ENCODE measurements at places on chromosomes 4 and X.

GRCh38 chrX:129609395-129609794 is 45.4 kb downstream of the APLN start:
- DNase-seq, result no peak

DNA sequence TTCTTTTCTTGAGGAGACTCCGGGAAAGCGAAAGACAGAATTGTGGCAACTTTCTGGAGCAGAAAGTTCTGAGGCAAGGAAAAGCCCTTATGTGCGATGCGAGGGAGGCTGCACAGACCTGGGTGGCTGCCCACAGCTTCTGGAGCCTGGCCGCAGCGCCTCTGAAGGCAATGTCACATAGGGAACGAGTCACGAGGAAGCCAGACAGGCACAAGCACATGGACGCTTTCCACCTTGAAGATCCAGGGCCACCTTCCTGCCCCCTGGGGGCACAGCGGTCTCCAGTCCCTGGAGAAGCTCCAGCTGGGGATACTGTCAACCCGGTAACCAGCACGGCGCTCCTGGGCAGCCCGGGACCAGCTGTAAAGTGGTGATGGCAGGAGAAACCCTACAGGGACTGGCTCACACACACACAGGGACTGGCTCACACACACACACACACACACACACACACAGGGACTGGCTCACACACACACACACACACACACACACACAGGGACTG is 69.8 kb downstream of the MTNR1A start:
- no peak for DNase-seq

DNA sequence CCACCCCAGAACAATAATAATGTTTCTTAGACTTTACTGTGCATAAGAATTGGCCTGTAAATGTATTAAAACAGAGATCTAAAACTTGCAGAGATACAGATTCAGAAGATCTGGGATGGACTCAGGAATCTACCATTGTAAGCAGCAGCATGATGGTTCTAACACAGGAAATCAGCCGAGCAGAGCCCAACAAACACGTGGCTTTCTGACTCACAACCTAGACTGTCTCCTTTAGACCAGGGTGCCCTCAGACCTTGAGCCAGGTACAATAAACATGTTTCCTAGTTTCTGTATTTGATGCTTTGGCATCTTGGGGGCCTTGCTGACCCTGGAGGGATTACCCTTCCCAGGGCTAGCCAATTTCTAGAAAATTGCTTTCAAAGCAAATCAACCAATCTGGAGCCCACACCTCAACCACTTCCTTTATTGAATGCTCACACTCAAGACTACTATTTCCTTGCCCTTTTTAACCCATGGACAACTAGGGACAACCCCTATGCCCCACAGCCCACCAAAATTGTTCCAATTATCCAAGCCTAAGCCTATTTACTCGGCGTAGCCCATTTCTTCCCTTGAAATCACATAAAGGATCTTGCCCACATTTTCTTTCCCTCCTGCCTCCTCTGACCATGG is 80.5 kb downstream of the TBC1D9 start:
- DNase-seq, result no peak

DNA sequence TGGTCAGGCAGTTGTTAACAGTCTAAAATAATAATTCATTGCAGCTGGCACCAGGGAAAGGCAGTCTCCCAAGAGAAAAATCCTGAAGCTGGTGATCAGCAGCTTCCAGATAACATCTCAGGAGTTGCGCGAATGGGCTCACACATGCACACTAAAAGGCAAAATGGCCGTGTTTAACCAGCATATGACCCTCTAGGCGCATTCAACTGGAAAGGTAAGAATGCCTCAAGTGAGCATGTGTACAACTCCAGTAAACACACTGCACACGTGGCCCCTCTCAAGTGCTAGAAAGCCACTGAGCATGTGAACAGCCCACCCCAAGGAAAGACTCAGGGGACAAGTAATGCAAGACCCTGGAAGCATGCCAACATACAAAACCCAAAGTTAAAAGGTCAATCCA is 33.1 kb downstream of the STPG2 start:
- no peak for DNase-seq

GRCh38 chr4:3468804-3469203 is 5.7 kb downstream of the DOK7 start:
- DNase-seq, result no peak

- DNase-seq, result no peak
Measured at GRCh38 chr4:69493515-69493914, 2.2 kb downstream of the UGT2B4 start.

DNA sequence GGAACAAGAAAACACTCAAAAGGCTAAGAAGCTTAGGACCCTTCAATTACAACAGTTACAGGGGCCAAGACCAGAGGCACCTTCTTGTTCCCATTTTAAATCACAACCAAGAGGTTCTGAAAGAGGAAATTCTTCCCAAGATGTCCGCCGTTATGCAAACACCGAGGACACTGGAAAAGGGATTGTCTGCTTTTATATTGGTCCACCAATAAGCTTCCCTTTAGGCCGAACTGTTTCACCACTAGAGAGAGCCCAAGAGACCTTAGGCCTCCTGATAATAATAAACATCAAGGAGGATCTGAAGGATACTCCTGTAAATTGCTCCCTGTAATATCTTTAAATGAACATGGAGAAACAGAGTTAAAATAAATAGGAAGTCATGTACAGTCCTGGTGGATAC is 92.6 kb upstream of the NLRP2B start:
- DNase-seq, result no peak

- DNase-seq, result no peak
Measured at GRCh38 chr4:83389756-83390505, 55.3 kb upstream of the HPSE start.

- no peak for DNase-seq
Measured at GRCh38 chr4:80134936-80135701, 62.1 kb upstream of the ANTXR2 start.

GRCh38 chr4:77920371-77920770 is 57.7 kb downstream of the MRPL1 start:
- DNase-seq, result no peak

GRCh38 chr4:38055566-38055965 is 95.4 kb downstream of the PTTG2 start:
- DNase-seq, result no peak

GRCh38 chrX:107713543-107714205 is 61.9 kb downstream of the TSC22D3 start:
- DNase-seq, result no peak

DNA sequence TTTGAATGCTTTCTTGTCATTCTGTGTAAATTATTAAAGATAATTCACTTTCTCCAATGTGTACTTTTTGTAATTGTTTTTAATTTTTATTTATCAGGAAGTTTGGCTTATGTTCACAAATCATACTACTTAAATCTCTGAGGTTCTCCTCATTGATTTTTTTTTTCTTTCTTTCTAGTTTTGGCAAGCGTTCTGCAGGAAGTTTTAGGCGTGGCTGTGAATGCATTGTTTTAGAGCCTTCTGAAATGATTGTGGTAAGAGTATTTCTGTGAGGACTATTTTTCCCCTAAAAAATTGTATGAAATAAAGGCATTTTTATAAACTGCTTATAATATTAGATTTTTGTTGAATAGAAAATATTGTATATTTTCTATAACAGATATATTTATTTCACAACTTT is 135.8 kb downstream of the RAPGEF2 start:
- DNase-seq, result no peak

DNA sequence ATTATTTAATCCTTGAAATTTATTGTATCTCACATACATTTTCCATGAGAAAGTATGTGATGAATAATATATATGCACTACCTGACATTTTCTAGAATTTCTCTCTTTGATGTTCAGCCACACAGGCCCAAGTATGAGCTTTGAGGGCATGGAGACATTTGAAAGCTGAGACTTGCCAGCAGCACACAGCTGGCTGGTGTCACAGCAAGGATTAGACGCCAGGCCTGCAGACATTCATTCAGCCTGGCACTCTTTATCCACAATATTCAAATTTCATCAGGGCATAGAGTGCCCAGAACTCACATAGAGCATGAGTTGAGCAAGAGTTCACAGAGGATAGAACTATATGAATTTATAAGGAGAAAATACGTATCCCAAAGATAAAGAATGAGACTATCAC is 74.0 kb downstream of the GRIA2 start:
- no peak for DNase-seq

DNA sequence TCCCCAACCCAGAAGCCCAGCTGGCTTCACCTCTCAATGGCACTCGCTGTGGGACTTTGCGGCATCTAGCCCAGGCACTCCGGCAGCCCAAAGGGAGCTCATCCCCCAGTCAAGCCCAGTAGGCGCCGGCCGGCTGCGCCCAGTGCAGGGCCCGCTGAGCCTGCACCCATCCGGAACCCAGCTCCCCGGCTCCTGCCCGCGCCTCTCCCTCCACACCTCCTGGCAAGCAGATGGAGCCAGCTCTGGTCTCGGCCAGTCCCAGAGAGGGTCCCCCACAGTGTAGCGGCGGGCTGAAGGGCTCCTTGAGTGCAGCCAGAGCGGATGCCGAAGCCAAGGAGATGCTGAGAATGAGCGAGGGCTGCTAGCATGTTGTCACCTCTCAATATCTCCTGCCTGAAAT is 116.8 kb upstream of the UGT8 start:
- no peak for DNase-seq

- no peak for DNase-seq
Measured at GRCh38 chr4:22457348-22457747, 58.5 kb downstream of the ADGRA3 start.

DNA sequence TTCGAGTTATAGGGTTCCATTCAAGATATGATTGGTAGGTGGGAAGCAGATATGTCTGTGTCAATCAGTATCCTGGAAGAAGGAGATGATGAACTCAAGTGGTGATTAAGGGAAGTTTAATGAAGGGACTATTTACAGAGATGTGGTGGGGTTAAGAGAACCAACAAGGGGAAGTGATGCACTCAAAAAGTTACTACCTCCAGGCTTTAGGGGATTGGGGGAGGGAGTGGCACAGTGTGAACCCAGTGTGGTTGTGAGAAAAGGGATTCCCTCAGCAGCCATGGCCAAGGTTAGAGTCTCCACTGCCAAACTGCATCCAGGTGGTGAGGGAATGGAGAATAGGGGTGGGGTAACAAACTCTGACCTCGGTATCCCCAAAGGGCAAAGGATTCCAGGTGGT is 27.9 kb downstream of the PKD2 start:
- DNase-seq, result no peak

- DNase-seq, result no peak
Measured at GRCh38 chrX:108442901-108443464, 3.3 kb downstream of the COL4A5 start.

DNA sequence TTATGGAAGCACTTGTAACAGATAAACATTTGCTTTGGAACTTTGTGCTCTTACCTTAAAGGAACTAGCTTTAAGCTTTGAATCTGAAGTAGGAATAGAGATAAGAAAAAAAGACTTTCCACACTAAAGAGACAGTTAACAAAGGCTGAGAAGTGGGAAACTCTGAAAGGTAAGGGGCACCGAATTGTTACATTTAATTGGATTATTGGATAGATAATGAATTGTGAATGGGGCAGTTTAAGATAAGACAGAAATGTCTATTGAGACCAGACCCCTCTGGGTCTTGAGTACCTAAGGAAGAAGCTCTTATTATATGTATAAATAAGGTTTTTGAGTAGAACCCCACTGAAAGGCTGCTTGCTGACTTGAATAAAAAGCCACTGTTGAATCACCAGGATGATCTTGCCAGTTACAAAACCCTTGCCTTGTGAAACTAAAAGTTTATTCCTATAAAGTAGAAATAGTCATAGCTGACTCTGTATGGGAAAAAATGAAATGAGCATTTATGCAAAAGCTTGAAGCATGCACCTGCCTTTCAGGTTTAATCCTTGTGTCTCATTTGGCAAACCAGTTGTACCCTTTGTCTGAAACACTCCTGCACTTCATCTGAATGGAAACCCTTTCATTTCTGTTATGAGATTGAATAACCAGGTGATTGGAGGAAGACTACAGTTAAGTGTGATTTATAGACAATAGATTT is 423.2 kb downstream of the RPA4 start:
- no peak for DNase-seq

- no peak for DNase-seq
Measured at GRCh38 chr4:64940698-64941097, 531.4 kb upstream of the TECRL start.

DNA sequence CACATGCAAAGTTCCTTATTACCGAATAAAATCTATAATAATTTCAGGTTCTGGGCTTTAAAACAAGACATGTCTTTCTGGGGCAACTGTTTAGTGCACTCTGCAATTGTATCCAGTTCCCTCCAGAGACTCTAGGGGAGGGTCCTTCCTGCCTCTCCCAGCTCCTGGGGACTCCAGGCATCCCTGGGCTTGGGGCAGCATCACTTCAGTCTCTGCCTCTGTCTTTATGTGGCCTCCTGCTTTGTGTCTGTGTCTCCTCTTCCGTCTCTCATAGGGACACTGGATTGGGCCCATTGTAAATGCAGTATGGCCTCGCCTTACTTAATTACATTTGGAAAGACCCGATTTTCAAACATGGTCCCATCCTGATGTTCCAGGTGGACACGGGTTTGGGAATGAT is 10.9 kb upstream of the ASMTL start:
- no peak for DNase-seq

DNA sequence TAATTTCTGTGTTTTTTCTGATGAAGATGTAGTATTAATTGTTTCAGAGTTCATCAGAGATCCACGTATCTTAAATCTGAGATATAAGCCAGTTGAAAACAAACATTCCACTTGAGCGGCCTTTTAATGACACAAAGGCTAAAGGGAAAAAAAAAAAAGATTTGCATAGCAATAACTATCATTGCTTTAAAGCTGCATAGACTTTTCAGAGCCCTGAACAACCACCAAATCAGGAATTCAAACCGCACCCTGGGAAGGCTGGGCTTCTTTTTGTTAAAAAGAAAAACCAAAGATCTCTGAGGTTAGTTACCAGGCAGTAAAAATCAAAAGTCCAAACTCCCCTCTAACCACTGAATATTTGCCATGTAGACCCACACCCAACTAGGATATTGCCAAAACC is 206.0 kb downstream of the HHIP start:
- DNase-seq, result no peak

GRCh38 chr4:15376145-15376544 is 51.7 kb upstream of the C1QTNF7 start:
- no peak for DNase-seq

DNA sequence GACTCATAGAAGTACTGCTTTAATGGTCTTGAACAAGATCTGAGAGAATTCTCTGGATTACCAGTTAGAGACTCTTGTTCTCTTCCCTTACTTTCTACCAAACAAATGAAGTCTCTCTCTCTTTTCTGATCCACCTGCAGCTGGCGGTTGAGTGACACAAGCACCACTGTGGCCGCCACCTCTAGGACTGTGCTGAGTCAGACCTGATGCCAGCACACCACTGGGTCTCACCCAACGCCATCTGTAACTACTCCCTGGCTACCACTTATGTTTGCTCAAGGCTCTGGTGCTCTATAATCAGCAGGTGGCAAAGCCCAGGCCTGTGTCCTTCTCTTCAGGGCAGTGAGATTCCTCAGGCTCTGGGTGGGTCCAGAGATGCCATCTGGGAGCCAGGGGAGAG is 1173.5 kb downstream of the RPA4 start:
- no peak for DNase-seq

GRCh38 chr4:153291562-153291961 is 52.9 kb upstream of the MND1 start:
- no peak for DNase-seq

Measured in NCI-H460 (cell line).